NCI-H1092 (cell line): ENCODE measurements at places on chromosomes 3 and 15.

DNA sequence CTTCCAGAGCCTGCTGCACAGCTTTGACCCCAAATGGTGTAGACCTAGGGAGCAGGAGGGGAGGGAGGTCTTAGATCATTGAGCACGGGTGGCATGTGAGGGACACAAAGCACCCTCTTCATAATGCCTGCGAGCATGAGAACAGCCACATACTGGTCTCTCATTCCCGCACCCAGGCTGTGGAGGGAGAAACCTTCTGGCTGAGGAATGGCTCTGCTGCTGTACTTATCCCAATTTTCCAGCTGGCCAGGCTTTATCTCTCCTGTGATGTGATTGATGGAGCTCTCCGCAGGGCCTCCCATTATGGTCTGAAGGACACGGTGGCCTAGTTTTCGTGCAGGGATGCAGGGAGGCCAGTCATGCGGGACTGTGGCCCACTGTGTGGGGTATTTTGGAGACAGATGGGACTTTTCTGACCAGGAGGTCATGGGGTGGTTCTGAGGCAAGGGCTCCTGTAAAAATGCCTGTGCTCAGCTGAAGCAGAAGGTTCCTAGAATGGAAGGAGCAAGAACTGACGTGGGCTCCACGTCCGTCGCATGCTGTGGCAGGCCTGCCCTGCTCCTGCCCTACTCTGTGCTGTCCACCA is 251.5 kb downstream of the PLCL2 start:
- no peak for DNase-seq

DNA sequence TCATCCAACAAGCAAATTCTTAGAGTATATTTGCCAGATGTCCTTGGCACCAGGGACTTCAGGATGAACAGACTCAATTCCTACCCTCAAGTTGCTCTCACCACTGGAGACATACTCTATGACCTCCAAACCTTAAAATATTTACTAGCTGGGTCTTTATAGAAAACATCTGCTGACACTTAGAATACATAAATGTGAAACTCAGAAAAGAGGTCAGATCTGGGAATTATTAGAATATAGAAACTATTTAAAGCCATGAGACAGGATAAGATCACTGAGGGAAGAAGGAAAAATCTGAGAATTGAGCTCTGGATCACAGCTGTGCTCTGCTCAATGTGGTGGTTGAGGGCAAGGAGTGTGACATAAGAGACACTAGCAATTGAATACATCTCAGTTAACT is 695.4 kb upstream of the UBE2E2 start:
- DNase-seq: no peak

DNA sequence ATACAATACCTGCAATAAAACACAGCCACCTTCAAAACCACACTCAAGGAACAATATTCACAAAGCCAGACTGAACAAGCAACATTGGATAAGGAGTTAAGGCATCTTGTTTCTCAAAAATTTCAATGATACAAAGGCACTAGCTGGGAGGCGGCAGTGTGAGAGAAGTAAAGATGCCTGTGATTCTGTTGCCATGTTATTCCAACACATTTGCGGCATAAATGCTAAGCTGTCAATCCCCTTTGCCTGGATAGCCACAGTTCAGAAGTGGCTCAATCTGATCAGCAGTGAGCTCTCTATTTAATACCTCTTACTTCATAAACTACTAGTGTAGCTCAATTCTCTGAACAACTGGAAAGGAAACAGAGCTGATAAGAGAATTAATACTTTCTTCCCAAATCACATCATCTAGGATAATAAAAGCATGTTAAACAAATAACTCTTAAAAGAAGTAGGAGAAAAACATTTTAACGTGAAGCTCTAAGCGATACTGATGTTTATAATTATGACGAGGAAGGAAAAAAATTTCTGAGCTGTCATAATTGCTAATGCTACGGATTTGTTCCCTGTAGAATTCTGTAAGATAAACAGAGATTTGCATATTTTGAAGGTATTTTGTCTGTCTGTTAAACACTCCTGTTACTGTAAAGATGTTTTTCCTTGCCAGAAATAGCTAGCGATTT is 358.4 kb downstream of the FOXP1 start:
- no peak for DNase-seq

- DNase-seq: no peak
Observed at GRCh38 chr3:28799084-28799483, 450.5 kb upstream of the AZI2 start.

- peak; percentile 4 for DNase-seq
Observed at GRCh38 chr3:150495563-150496168, 50.6 kb downstream of the SERP1 start.

DNA sequence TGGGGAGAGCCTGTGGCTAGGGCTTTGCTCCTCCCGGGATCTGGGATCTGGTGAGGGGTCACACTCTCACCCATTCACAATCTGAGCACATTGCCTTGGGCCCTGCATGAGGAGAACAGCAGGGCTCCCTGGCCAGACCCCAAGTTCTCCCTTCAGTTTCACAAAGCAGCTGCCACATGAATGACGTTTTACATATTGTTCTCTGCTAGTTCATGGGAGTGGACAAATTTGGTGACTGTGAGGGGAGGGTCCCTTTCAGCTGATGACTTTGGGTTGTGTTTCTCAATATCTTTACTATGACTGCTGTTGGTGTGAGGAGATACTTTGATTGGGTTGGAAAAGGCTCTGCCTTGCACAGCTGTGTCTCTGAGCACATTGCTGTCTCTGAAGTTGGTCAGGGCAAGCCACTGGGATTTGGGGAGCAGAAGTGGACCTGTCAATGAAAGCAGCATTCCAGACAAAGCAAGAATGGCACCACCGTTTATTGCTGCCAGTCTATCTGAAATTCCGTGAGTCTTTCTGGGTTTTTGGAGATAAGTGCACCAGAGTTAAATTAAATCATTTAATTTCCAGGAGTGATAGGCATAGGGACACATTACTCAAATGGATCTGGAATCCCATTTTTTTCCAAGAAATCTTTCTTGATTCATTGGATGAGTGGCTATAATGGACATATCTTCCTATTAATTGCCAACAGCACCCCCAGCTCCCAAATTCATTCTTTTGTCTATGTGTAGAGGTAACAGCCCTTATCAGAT is 10.3 kb downstream of the TIMP4 start:
- DNase-seq: no peak

DNA sequence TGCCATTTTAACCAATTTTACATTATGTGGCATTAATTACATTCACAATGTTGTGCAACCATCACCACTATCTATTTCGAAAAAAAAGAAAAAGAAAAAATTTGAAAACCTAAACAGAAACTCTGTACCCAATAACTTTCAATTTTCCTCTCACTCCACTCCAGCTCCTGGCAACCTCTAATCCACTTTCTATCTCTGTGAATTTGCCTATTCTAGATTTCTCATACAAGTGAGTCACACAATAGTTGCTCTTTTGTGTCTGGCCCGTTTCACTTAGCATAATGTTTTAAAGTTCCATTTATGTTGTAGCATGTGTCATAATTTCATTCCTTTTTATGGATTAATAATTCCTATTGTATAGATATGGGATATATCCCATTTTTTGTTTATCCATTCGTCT is 53.3 kb upstream of the TBC1D5 start:
- DNase-seq: no peak

- no peak for DNase-seq
Observed at GRCh38 chr3:60760145-60760544, 491.1 kb downstream of the FHIT start.

DNA sequence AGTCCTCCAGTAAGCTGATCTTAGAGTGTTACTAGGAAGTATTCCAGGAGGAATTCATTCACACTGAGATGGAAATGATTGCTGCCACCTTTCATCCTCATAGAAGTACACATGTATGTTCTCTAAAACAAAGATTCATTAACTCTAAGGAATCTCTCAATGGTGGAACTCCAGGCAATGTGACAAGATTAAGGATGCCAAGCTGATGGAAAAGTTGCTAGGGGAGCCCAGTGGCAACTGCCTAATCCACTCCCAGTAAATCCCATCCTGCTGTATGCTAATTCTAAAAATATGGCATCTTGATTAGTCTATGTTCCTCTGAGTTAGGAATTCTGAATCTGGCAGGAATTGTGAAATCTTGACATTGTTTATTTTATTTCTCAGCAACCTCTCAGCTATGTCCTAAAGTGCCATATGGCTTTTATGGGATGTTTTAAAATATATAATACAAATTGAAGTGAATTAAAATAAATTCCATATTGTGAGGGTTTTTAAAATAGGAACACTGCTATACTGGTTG is 210.0 kb upstream of the TRIM42 start:
- DNase-seq: no peak

DNA sequence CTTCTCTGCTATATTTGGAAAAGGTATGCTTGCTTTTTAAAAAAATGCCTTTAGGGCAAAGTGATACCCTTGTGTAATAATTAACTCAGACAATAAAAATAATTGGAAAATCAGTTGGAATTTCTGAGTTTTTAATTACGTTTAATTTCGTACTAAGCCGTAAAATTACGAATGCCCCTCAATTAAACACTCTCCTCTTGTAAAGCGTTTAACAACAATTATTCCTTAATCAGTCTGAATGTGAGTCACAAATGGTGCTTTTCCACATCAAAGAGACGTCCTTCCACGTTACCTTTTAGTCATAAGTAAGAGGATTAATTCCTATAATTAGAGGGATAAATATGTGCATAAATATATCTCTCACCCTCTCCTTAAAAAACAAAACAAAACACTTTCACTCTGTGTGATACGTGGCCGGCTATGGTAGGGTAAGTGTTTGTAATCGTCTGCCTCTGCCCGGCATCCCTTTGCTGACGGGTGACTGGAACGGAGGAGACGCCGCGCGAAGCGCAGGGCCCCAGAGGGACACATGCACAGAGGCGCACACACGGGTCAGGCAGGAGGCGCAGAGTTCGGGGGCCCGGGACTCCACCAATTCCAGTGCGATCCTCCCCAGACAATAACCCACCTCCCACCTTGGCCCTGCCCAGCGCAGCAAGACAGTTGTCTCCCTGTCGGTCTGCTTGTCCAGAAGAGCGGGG is 9.7 kb upstream of the MEIS2 start:
- DNase-seq: no peak

GRCh38 chr3:38490281-38491030 is 5.7 kb upstream of the EXOG start:
- no peak for DNase-seq

DNA sequence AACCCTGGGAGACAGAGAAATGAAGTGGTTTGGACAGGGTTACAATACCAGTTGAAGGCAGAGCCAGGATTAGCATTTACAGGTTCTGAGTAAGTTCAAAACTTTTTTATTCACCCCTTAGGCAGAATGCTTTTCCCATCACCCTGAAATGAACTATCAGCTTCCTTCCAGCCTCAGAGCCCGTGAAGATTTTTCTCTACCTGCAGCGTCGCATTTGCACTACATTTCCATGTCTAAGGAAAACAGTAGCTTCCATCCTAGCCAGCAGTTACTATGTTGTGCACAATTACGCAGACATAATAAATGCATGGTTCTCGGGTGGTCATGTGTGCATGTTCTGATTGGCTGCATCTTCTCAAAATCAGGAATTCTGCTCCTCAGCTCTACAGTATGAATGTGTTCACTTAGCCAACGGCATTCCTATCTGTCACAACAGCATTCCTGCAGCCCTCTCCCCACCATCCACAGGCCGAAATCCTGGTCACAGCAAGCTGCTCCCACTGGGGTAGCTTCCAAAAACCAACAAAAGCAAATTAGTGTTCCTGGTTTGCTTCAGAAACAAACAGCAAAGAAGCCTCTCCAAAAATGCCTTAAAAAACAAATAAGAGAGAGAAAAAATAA is 510.8 kb upstream of the SEMA6D start:
- DNase-seq: no peak

- DNase-seq: no peak
Observed at GRCh38 chr3:116809208-116809607, 99.6 kb downstream of the TUSC7 start.

DNA sequence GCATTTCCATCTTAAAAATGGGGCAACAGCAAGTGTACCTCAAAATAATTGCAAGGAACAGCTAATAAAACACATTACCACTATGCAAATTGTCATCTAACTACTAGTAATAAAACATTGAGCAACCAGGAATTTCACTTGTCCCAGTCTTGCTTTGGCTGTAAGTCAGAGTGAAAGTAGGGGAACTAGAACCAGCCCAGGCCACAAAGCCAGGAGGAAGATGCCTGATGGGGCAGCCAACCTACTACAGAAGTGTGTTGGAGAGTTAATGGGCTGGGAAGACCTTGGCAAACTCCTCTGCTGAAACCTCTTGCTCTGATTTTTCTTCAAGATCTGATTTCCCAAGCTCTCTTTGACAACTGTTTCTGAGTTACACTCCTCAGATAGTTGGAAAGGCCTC is 40.2 kb upstream of the LPP start:
- DNase-seq: no peak

DNA sequence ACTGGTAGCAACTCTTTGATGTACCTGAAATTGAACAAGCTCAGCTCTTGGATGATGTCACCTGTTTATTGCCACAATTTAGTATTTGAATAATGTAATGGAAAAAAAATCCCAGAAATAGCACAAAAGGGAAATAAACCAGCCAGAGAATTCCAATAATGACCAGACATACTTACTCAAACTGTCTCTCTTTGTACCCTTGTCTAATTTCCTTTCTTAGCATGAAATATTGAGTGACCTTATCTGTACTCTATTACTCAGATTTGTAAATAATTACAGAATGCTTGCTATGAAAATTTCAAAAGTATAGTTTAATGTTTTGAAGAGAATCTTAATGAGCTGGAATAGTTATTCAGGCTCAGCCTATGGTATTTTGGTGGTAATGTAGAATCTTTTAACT is 555.4 kb upstream of the SGO1 start:
- DNase-seq: no peak

GRCh38 chr15:23395030-23395692 is 40.6 kb downstream of the GOLGA8S start:
- DNase-seq: no peak

DNA sequence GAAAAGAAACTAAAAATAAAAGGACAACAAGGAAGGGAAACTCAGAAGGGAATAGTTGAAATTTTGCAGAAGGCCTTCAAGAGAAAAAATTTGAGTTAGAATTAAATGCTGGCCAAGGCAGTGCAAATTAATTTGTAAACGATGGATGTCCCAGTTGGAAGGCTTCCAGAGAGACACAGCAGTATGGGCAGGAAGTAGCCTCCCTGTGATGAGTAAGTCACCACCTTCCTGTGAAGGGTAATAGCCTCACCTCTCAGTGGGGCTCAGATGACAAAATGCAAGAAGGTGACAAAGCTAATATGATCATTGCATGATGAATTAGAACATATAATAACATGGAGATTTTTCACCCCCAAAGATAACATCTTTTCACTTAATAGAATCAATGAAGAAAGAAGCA is 27.3 kb upstream of the TMCO5A start:
- DNase-seq: no peak

DNA sequence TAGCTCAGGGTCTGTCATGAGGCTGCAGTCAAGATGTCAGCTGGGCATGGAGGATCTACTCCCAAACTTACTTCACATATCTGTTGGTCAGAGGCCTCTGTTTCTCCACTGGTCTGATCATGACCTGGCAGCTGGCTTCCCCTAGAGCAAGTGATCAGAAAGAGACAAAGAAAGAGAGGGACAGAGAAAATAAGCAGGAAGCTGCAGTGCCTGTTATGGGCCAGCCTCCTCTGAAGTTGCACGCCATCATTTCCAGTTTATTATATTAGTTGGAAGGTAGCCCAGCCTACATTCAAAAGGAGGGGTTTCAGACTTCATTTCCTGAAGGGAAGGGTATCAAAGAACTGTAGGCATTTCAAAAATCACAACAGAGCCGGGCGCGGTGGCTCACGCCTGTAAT is 5.0 kb upstream of the RPP25 start:
- no peak for DNase-seq
